ENCODE measurements at places on chromosomes 12 and 14.

DNA sequence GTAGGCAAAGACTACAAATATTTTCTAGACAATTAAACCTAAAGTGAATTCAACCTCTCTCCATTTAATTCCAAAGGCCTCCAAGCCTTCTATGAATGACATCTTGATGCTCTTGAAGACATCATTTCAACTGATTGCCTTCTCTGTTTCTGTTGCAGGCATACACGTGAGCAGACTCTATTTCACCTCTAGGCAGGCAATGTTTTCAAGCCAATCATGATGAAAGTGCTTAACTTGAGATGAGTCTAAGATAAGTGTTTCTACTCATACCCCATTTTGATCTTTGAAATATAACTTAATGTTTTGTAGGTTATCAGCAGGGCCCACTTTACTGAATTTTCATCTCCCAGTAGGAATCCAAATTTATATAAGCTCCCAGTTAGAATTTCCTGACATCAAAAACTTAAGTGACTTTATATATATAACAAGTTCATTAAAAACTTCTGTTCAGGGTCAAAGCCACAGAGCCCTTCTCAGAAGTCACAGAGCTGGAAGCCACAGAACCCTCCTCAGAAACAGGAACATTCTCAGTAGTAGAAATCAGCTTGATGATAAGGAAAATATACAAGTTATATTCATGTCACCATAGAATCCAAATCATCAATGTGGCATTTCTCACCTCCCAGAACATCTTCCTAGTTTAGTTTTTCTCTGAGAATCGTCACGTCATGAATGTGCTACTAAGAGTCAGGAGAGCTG, 108.5 kb downstream of the PHLDA1 start:
- no peak for DNase-seq

GRCh38 chr14:30223385-30223785, 295.7 kb upstream of the PRKD1 start:
- no peak for DNase-seq

- no peak for DNase-seq
Observed at GRCh38 chr14:100440758-100441203, 117.6 kb downstream of the SLC25A47 start.

DNA sequence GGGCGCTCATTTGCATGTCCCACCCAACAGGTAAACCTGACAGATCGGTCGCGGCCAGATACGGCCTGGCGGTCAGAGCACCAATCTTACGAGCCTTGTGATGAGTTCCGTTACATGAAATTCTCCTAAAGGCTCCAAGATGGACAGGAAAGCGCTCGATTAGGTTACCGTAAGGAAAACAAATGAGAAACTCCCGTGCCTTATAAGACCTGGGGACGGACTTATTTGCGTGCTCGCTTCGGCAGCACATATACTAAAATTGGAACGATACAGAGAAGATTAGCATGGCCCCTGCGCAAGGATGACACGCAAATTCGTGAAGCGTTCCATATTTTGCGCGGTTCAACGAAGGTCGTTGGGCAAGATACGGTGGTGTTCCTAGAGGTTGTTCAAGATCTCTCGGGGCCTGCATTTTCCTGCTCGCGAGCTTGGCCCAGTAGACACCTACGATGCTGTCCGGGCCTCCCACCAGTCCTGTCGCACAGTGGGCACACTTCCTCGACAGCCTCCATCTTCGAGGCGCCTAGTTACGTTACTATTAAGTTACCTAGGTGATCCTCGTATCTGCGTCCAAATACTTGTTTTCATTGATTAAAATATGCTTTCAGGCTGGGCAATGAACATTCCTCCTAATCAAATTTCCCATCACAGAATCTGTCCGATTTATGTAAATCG, at the start of gene RNU6-7:
TSS of gene RNU6-7 (plus strand) at position 230 of the 675 bp plus-strand sequence.
- no peak for DNase-seq

GRCh38 chr12:138898-139534, 72.4 kb downstream of the IQSEC3 start:
- DNase-seq = no peak

DNA sequence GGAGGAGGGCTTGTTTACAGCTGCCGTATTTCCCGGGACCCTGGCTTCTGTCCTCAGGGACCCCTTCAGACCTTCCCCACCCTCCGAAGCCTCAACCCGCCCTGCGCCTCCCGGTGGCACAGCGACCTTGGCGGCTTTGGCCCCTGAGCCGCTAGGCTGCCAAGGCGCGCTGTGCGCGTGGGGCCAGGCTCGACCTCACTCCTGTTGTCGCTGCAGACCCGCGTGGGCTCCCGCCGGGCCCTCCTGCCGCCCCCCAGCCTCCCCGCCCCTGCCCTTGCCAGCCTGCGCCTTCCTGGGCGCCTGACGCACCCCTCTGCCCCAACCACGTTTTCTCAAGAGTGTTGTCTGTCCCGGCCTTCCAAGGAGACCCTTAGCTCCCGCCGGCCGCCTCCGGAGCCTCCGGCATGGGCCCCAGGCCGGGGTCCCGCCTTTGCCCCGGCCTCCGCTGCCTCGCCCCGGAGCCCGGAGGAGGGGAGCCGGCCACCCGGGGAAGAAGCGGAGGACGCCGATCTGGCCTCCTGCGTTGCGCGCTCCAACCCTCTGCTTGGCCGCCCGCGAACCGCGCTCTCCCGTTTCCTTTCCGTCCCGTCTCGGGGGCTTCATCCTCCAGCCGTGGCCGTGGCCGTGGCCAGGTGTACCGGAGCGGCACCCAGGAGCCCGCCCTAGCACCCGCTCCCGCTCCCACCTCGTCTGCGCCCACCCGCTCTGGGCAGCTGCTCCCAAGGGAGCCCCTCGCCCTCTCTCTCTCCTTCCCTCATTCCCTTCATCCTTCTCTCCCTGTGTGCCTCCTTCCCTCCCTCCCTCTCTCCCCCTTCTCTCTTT, 19.9 kb downstream of the PPP2R5C start:
- DNase-seq = no peak

DNA sequence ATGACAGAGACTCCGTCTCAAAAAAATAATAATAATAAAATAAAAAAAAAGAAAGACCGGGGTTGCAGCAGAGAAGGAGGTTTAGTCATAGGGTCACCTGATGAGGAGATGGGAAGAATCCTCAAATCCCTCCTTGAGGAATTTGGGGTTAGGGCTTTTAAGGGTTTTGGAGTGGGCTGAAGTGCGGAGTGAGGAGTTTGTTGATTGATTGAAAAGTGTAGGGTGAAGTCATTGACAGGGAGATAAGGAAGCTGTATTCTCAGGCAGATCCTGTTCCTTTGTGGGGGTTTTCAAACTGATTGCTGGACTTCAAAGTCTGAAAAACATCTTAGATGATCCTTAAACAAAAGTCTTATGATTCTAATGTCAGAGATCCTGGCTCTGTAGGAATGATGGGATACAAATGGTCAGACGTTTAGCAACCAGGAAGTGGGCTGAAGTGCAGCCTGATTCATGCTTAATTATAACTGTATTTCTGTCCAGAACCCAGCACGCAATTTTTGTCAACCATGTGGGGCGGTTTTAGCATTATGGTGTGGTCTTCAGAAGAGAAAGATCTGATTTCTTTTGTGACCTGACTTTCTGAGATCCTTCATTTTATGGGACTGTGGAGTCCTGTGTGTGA, 16.0 kb downstream of the FNTB start:
- no peak for DNase-seq

GRCh38 chr14:103370087-103370486, 15.1 kb upstream of the MARK3 start:
- no peak for DNase-seq

DNA sequence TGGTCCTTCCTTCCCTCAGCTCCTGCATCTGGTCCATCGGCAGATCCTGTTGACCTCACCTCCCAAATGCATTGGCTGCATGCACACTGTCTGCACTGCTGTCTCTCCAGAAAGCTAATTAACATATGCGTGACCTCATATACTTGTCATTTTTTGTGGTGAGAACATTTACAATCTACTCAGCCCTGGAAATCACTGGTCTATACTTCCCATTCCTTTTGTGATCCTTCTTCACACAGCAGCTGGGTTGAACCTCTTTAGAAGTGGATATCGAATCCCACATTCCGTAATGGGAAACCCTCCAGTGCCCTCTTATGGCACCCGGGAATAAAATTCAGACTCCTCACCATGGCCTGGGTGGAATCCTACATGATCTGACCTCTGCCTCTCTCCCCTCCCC, 45.0 kb downstream of the SMOC1 start:
- no peak for DNase-seq

GRCh38 chr14:40368314-40368713, 936.1 kb upstream of the FBXO33 start:
- no peak for DNase-seq

Measured in vagina (tissue), 2 donors.